Activated T-cell treated with anti-CD3 and anti-CD28 coated beads for 4 hours (primary cell): ENCODE measurements at places on chromosomes 16 and 17.

- DNase-seq: no peak
These were observed 2.2 kb upstream of the ATP6V0A1 start for GRCh38 chr17:42456223-42457106.

GRCh38 chr16:87733190-87733589 lies 32.6 kb downstream of the KLHDC4 start:
- no peak for DNase-seq

GRCh38 chr17:75647921-75648320 lies 14.7 kb downstream of the SMIM5 start:
- DNase-seq: no peak

- DNase-seq: no peak
These were observed 486.5 kb downstream of the CDH13 start for GRCh38 chr16:83113317-83113716.
